ENCODE measurements at places on chromosomes 6 and 20. TPM values are rescaled to one million over a fixed set of nuclear protein-coding genes. Genes with fewer than 3 reads are reported as not detected.

- H3K27me3 ChIP-seq, result no peaks in the 10 kb centered on the region
- no peaks in the 10 kb centered on the region for H3K36me3 ChIP-seq
- no peak overlapping the region for H3K27ac ChIP-seq
- no peak for DNase-seq
- H3K4me3 ChIP-seq, result no peak overlapping the region
Measured at GRCh38 chr20:55790178-55790577, 215.1 kb downstream of the CBLN4 start.

DNA sequence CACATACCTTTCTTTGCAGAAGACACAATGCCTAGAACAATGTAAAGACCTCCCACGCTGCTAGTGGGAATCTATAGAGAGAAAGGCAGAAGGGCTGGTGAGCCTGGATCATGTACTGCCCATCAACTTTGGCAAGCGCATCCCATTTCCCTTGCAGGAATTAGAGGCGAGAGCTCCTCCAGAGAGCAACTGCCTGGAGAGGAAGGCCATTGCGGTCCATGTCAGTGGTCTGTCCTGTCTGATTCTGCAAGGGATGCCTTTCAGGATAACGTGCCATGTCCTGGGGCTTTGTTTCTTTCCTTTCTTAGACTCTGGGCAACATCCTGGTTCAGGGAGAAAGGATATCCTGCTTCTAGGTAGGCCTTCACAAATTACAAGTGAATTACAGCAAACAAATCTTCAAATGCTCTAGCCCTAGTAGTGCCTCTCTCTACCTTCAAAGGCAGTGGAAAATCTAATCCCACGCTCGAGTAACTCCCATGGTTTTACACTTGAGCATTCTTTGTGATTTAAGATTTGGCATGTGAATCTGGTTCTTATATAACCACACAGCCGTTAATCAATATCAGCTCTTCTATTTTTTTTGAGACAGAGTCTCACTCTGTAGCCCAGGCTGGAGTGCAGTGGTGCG lies 38.5 kb downstream of the GCNT2 start:
- DNase-seq, result no peak
- H3K27ac ChIP-seq, result no peak overlapping the region
- peaks cover 7% of the 10 kb centered on the region for H3K36me3 ChIP-seq

GRCh38 chr20:50799890-50800550 lies 5.2 kb downstream of the BCAS4 start:
- H3K4me1 ChIP-seq, result peaks cover 18% of the 10 kb centered on the region
- H3K27me3 ChIP-seq, result no peaks in the 10 kb centered on the region
- H3K27ac ChIP-seq, result no peak overlapping the region
- no peak for DNase-seq
- no peaks in the 10 kb centered on the region for H3K36me3 ChIP-seq

GRCh38 chr20:49558826-49559225 lies 9.1 kb downstream of the PTGIS start:
- no peak overlapping the region for H3K4me3 ChIP-seq
- no peaks in the 10 kb centered on the region for H3K4me1 ChIP-seq
- DNase-seq, result no peak
- no peak overlapping the region for H3K27ac ChIP-seq

- peaks cover 99% of the 10 kb centered on the region for H3K4me1 ChIP-seq
- peak overlapping the region; percentile 89 for H3K27ac ChIP-seq
Measured at GRCh38 chr6:37106051-37106363, 63.9 kb upstream of the PIM1 start.

- no peak for DNase-seq
- no peaks in the 10 kb centered on the region for H3K36me3 ChIP-seq
- H3K27ac ChIP-seq, result no peak overlapping the region
- H3K4me1 ChIP-seq, result no peaks in the 10 kb centered on the region
- H3K27me3 ChIP-seq, result peaks cover 30% of the 10 kb centered on the region
Measured at GRCh38 chr20:56795492-56795891, 166.4 kb downstream of the TFAP2C start.

GRCh38 chr20:32357375-32357868 lies 709 bp upstream of the ASXL1 start:
- H3K27me3 ChIP-seq, result no peaks in the 10 kb centered on the region
- peak; percentile 76 for DNase-seq
- no peaks in the 10 kb centered on the region for H3K36me3 ChIP-seq
- H3K4me1 ChIP-seq, result peaks cover 64% of the 10 kb centered on the region
- peak overlapping the region; percentile 89 for H3K4me3 ChIP-seq

The OR12D3 gene
- not detected for total RNA-seq

The OR2B6 gene
- not detected for total RNA-seq
